ENCODE measurements at places on chromosomes 5 and 9. TPM values are rescaled to one million over a fixed set of nuclear protein-coding genes. Genes with fewer than 3 reads are reported as not detected.
A peak's percentile ranks its signal among the peaks of the same experiment; 100 is the strongest.

DNA sequence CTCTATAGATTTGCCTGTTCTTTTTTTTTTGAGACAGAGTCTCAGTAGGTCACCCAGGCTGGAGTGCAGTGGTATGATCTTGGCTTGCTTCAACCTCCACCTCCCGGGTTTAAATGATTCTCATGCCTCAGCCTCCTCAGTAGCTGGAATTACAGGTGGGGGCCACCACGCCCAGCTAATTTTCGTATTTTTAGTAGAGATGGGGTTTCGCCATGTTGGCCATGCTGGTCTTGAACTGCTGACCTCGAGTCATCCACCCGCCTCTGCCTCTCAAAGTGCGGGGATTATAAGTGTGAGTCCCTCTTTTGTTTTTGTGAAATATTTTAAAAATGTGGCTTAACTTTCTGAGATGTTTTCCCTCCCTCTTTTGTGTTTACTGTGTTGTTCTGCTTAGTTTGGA, 29.2 kb downstream of the HSPA4 start:
- DNase-seq = no peak

DNA sequence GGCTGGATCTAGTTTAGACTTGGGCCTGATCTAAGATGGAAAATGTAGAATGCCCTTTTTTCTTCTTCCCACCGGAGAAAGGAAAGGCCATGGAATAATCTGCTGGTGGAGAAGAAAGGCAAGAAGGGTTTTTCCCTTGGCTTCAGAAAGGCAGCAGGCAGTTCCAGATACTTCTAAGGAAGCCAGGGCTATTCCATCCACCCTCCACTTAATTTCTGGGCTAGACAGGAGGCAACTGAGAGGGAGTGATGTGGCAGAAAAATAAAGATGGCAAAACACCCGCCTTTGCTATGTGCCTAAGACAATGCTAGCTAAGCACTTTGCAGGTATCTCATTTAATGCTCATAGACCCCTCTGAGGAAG, 9.9 kb downstream of the MYOZ3 start:
- DNase-seq = no peak

GRCh38 chr5:142363619-142363963, 38.8 kb upstream of the SPRY4 start:
- DNase-seq = no peak

GRCh38 chr9:85640425-85640824, 101.3 kb downstream of the AGTPBP1 start:
- DNase-seq = no peak

DNA sequence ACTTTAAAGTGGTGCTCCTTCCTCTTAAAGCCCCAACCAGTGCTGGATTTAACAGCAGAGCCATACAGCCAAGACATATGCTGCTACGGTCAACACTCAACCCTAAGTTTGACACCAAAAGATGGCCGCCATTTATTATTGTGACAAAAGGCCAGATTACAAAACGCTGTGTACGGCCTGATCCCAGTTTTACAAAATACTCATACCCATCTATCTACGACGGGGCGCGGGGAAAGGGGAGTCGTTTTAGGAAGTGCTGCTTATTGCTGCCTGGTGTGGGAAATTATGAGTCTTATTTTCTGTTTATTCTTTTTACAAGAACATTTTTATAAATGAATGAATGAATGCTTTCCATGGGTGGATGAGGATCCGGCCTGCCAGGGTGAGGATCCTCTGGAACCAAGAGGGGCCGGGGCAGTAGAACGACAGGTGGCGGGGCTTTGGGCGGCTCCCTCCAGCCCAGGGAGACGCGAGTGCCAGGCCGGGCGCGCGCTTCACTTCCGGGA, 457 bp upstream of the IDNK start:
- peak; percentile 49 for DNase-seq

DNA sequence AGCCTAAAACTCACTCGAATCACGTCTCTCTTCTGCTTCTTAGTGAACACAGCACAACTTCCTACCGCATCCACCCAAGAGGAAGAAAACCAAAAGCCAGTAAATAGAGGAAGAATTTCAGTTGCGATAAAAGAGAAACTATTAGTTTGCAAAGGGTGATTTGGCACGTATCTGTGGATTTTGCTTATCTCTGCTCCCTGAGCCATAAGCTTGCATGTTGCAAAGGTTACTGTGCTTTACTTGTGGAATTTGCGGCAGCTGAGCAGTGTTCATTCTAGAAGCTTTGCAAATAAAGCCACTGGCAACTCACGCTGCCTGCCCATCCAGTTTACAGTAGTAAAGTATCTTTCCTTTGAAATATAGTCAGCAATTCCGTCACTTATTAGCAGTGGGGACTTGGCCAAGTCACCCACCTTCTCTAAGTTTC, 149.0 kb upstream of the PCA3 start:
- peak; percentile 21 for DNase-seq

The RARS1 gene
- total RNA-seq = 63.4 TPM

The C9orf43 gene
- 0.37 TPM for total RNA-seq
